ENCODE measurements at places on chromosomes 1 and 21. TPM values are rescaled to one million over a fixed set of nuclear protein-coding genes. Genes with fewer than 3 reads are reported as not detected.

DNA sequence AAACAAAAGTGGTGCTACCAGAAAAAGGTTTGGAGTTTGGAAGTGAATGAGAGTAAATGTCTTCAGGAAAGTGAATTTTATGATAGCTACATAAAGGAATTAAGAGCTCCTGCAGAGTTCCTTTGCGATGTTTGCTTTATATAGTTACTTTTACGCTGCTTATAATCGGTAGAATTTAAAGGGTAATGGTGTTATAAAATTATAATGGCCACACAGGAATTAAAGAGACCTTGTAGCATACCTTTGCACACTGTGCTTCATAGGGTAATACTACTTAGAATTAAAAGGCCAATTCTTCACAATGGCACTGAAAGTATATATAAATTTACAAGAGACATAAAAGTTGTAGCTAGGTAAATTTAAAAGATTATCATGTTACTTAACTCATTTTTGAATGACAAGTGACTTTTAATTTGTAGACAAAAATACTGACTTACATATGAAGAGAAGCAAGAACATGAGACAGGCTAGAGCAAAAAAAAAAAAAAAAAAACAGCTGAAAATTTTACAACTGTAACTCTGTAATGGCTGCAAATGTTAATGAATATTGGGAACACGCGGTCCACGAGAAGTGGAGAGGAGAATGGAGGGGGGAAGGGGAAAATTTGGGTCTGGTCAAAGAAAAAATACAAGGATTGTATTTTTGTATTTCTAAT is 65.9 kb upstream of the LBR start:
- no peak for DNase-seq
- H3K36me3 ChIP-seq: peaks cover 55% of the 10 kb centered on the region
- no peak overlapping the region for H3K4me3 ChIP-seq

DNA sequence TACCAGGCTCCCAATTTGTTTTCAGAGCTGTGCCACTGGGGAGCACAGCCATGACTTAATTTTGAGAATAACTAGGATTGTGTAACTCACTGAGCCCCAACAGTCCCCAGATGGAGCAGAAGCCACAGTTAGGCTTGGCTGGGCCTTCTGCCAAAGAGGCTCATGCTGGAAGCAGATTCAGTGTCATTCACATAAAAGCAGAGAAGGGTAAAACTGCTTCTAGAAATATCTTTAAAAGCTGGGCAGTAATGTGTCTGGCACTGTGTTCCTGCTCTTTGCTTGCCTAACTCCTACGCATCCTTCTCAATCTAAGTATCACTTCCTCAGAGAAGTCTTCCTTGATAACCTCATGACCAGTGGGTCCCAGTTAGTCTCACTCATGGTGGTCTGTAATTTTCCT is 20.3 kb downstream of the STK40 start:
- H3K4me1 ChIP-seq: peaks cover 34% of the 10 kb centered on the region
- peak overlapping the region; percentile 57 for H3K27ac ChIP-seq
- DNase-seq: no peak
- no peaks in the 10 kb centered on the region for H3K27me3 ChIP-seq
- H3K4me3 ChIP-seq: no peak overlapping the region
- H3K36me3 ChIP-seq: peaks cover 10% of the 10 kb centered on the region

DNA sequence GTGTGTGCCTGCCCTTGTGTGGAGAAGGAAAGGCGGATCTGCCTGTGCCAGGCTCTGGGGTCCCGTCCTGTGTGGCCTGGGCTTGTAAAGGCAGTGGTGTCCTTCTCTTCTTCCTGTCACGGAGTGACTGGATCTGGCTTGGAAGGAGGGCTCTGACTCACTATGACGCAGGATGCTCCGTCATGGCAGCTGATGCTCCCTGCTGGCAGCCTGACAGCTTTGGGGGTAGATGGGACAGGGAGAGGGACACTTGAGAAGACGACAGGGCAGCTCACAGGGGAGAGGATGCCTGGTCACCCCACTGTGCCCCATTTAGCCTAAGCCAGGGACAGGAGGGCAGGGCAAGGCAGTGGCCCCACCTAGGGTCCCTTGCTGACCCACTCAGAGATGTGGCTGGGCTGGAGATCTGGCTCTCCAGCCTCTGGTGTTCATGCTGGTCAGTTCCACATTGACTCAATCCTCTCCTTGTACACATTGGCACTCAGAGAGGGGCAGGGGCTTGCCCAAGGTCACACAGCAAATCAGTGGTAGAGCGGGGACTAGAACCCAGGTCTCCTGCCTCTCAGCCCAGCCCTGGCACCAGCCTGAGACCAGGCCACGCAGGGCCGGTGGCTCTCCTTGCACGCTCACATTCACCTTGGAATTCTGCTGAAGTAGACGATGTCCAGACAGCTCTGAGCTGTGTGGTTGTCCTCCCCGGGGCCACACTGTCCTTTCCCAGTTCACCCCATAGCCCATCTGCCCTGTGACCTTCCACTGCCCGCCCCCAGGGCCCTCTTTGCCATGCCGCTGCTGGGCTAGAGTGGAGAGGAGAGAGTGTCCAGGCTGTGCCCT is 2.8 kb upstream of the FAM131C start:
- no peak for DNase-seq
- H3K27ac ChIP-seq: peak overlapping the region; percentile 72
- H3K36me3 ChIP-seq: no peaks in the 10 kb centered on the region
- no peak overlapping the region for H3K4me3 ChIP-seq
- H3K4me1 ChIP-seq: peaks cover 15% of the 10 kb centered on the region

GRCh38 chr1:63458750-63459149 is 64.3 kb downstream of the ITGB3BP start:
- no peak for DNase-seq
- H3K4me1 ChIP-seq: no peaks in the 10 kb centered on the region
- H3K36me3 ChIP-seq: peaks cover 8% of the 10 kb centered on the region
- no peak overlapping the region for H3K27ac ChIP-seq
- no peak overlapping the region for H3K4me3 ChIP-seq

DNA sequence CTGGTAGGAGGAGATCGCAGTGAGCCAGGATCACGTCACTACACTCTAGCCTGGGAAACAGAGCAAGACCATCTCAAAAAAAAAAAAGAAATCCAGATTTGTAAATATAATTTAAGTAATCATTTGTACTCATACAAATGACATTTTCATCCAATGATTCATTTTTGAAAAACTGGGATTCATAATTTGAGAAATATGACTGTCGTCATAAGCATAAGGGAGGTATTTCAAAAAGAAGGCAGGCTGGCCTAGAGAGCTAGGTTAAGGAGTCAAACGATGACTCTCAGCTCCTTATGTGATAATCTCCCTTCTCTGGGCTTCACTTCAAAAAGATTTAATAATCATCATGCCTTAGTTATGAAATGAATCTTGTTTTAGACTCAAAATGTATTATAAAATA is 2.3 kb downstream of the GART start:
- no peak for DNase-seq
- peak overlapping the region; percentile 99 for H3K27ac ChIP-seq
- peaks cover 41% of the 10 kb centered on the region for H3K36me3 ChIP-seq

GRCh38 chr21:41767606-41768436 is 969 bp upstream of the RIPK4 start:
- H3K4me1 ChIP-seq: no peaks in the 10 kb centered on the region
- no peak overlapping the region for H3K27ac ChIP-seq
- H3K27me3 ChIP-seq: no peaks in the 10 kb centered on the region

- H3K27ac ChIP-seq: peak overlapping the region; percentile 1
- H3K27me3 ChIP-seq: no peaks in the 10 kb centered on the region
- H3K4me3 ChIP-seq: no peak overlapping the region
- H3K36me3 ChIP-seq: peaks cover 4% of the 10 kb centered on the region
- H3K4me1 ChIP-seq: peaks cover 11% of the 10 kb centered on the region
These were observed 57.3 kb downstream of the MACF1 start for GRCh38 chr1:39261712-39262221.

DNA sequence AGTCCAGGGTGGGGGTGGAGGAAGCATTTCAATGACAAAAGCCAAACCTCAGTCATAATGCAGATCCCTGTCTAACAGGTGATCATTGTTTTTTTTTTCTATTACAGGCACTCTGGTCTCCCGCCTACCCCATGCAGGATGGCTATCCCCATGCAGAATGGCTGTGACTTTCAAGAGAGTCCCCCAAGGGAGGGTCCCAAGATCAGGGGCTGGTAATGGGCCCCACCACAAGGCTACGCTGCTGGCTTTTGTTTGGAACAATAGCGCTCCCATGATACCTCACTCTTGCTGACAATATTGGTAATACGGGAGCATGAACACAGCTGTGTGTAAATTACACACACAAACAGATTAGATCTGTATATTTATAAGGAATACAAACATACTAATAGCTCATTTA is 119.4 kb downstream of the SLC45A1 start:
- DNase-seq: no peak
- no peak overlapping the region for H3K27ac ChIP-seq
- no peaks in the 10 kb centered on the region for H3K36me3 ChIP-seq
- H3K4me1 ChIP-seq: peaks cover 18% of the 10 kb centered on the region
- H3K4me3 ChIP-seq: no peak overlapping the region

GRCh38 chr1:187685333-187685732 is 856.6 kb downstream of the PLA2G4A start:
- no peaks in the 10 kb centered on the region for H3K27me3 ChIP-seq
- no peak overlapping the region for H3K4me3 ChIP-seq
- peaks cover 19% of the 10 kb centered on the region for H3K4me1 ChIP-seq
- no peak for DNase-seq
- H3K27ac ChIP-seq: peak overlapping the region; percentile 64
- H3K36me3 ChIP-seq: no peaks in the 10 kb centered on the region

DNA sequence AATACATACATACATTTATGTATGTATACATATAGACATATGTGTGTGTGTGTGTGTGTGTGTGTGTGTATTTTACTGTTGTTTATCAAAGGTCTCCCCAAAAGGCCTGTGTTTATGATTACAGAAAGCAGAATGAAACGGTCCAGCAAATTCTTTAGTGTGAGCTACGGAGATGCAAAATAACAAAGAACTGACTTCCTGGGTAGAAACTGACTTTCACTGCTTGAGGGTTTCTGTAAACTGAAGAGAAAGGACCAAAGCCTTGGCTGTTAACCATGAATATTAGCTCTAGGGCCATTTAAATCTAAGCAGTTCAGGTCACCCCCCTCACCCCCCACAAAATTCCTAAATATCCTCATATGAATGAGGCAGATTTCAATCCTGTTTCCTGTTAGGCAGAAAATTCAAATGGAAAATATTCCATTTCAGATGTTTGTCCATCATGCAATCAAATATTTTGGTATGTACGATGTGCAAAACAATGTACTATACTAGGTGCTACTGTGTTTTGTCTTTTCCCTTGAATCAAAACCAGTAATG is 213.2 kb downstream of the TGFB2 start:
- no peak for DNase-seq
- H3K27ac ChIP-seq: no peak overlapping the region
- H3K27me3 ChIP-seq: no peaks in the 10 kb centered on the region
- no peaks in the 10 kb centered on the region for H3K4me1 ChIP-seq
- no peaks in the 10 kb centered on the region for H3K36me3 ChIP-seq

GRCh38 chr1:41662765-41663437 is 178.4 kb upstream of the EDN2 start:
- H3K27me3 ChIP-seq: no peaks in the 10 kb centered on the region
- no peak for DNase-seq
- peaks cover 17% of the 10 kb centered on the region for H3K4me1 ChIP-seq
- H3K4me3 ChIP-seq: peak overlapping the region; percentile 56
- H3K36me3 ChIP-seq: no peaks in the 10 kb centered on the region
- H3K27ac ChIP-seq: peak overlapping the region; percentile 7

DNA sequence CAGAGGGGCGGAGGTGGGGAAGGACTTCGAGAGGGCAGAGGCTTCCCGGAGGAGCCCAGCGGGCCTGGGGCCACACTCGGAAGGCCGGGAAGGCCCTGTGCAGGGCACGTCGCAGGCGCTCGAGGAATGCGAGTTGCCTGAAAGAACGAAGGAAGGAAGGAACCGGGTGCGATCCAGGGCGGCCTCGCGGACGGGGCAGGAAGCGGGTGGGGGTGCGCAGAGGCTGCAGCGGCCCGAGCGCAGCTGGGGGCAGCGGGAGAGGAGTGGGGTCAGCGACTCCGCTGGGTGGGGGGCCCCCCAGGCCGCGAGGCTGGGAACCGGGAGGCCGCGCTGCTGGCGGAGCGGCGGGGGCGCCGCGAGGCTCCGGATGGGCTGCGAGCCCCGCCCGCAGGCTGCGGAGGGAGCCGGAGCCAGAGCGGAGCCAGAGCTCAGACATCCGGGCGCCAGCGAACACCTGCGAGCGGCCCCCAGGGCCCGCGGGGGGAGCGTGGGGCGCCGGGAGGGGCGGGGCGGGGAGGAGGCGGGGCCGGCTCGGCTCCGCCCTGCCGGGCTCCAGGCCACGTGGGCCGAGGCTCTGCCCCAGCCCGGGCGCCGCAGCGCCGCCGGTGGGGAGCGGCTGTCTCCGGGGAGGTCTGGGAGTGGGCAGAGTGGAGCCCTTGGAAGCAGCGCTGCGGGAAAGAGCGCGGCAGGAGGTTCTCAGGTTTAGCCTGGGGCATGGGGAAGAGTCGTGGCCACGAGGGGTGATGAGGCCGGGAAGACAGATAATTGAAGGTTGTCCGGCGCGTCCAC is 4.6 kb downstream of the ID3 start:
- peaks cover 73% of the 10 kb centered on the region for H3K4me1 ChIP-seq
- H3K27ac ChIP-seq: peak overlapping the region; percentile 100
- peak overlapping the region; percentile 44 for H3K4me3 ChIP-seq
- DNase-seq: peak; percentile 94
- H3K27me3 ChIP-seq: no peaks in the 10 kb centered on the region

Gene GPR153
- polyA plus RNA-seq: 5.2 TPM

Gene SIPA1L2
- polyA plus RNA-seq: 0.48 TPM

Gene PLA2G2A
- polyA plus RNA-seq: not detected

Gene DCST1
- not detected for polyA plus RNA-seq
